ENCODE measurements at places on chromosomes 1 and 21.

DNA sequence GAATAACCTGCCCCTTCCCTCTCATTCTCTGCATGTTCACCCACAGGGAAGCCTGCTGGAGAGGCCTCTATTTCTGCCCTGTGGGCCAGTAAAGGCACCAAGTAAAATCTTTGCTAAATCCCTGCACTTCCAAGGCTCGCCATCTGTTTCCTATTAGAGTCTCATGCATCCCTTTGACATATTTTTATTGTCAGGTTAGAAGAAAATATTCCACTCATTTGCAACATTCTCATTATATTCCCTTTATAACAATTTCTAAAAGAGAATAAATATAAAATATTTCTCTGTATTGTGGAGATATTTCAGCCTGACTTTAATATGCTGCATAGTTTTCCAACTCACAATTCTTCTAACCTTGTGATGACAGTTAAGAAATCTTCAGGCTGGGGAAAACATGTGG lies 340.4 kb upstream of the VAMP3 start:
- no peak for DNase-seq

DNA sequence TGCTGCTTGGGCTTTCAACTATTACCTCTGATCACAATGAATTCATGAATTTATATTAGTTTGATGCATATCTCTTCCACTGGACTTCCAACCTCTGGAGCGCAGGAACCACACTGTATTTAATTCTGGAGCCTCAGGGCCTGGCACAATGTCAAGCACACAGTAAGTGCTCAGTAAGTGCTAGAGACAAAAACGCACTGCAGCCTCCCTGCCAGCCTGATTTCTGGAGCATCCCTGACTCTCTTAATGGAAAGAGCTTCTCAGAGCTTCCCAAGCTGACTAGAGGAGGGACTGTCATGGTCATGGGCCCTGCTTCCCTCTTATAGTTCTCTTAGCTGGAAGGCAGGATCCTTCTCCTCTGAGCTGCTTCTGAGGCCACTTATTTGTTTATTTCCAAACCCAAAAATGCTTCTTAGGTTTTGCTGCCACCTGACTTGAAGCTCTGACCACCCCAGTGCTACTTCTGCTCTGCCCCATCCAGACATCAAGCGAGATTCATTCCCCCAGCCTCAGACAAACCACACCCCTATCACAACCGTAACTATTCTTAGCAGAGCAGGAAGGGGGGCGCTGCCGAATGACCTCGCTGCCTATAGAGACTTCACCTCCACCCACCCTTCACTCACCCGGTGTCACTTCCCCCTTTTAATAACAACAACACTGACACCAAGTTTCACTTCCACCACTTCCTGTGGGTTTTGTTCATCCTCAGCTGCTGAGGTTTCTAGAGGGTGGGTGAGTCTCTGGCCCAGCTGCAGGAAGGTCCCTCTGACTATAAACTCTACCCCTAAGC lies 33.6 kb downstream of the NUAK2 start:
- DNase-seq: peak; percentile 36

GRCh38 chr1:74522148-74522547 lies 9.7 kb upstream of the LRRC53 start:
- DNase-seq: no peak

- DNase-seq: no peak
These were observed 42.1 kb upstream of the IPO9 start for GRCh38 chr1:201786824-201787223.

DNA sequence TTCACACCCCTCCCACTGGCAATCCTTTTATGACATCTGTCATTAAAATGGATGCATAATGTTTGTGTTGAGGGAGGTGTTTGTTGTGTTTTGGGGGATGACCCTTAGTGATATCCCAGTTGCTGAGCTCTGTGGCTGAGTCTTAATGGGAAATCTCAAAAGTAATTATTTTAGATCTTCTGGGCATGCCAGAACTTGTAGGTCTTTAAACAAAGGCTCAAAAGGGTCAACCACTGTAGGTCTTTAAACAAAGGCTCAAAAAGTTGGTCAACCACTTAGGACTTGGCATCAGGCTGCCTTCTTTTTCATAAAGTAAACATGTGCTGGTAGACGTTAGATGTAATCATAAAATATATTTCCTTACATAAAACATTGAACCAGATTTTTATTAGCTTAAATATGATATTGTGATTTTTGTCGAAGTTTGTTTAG lies 78.0 kb downstream of the CDC14A start:
- no peak for DNase-seq

GRCh38 chr1:174058624-174059023 lies 36.5 kb upstream of the RC3H1 start:
- DNase-seq: no peak

DNA sequence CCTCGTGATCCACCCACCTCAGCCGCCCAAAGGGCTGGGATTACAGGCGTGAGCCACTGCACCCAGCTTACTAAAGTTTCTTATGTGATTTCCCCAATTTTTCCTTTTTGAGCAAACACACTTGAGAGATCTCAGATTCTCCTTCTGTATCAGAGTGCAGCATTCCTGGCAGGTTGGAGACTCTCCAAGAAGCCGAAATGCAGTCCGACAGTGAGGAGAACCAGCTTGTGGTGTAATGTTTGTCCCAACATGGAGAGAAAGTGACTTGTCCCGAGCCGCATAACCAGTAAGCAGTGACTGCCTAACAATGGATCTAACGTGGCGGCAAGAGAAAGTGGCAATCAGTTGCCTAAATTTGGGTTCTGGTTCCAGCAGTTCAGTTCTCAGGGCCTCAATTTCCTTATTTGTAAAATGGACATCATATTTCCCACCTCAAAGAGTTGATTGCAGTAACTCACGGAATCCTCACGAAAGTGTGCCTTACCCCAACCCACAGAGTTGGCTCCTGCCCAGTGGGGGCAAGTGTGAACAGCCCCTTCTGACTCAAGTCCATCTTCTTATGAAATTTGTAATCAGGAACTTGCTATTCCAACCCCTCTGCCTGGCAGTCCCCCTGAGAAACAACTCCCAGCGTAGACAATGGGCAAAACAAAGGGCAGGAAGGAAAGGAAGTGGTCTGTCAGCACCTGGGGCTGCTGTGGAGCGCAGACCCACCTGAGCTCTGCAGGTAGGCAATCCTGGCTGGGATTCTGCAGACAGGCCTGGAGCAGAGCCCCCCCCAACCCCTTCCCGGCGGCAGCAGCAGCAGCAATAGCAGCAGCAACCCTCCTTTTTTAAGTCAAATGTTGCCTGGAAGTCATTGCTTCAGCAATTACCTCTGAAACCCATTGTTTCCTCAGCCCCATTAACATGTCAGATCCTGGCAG lies 223.6 kb upstream of the POU3F1 start:
- DNase-seq: no peak

DNA sequence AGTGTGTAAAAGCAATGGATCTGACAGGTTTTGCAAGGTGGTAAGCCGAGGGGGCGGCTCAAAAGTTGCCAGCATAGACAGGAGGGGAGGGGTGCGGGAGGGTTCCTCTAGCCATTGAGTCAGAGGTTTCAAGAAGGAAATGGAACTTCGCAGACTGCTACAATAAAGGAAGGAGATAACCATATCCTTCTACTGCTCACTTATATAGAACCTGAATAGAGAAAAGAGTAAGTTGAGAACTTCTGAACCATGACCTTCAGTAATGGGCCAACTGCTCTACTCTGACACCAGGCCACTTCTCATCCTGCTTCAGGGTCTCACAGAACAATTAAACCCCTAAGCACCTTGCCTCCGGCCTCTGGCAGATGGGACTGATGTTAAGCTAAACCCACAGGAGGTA lies 26.3 kb upstream of the BCAR3 start:
- DNase-seq: no peak

DNA sequence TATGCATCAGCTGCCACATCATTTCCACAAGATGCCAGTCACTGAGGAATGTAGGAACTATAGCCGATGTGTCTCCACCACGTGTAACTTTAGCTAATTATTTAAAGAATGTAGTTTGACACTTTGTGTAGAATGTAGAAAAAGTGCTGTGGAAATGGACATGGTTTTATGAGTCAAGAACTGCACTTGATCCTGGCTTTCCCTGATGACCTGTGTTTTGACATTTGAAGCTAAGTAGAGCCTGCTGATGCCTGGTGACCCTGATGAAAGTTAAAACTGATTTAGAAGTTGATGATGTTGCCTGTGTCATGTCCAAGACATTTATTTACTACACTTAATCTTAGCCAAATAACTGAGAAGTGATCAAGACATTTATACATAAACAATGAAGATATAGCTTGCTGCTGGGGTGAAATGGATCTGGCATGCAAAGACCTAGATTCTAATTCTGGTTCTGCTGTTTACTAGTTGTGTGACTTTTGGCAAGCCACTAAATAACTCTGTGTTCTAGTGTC lies 4.4 kb upstream of the OSBPL9 start:
- DNase-seq: no peak

- DNase-seq: no peak
These were observed 221.5 kb upstream of the FMN2 start for GRCh38 chr1:239870194-239870593.

DNA sequence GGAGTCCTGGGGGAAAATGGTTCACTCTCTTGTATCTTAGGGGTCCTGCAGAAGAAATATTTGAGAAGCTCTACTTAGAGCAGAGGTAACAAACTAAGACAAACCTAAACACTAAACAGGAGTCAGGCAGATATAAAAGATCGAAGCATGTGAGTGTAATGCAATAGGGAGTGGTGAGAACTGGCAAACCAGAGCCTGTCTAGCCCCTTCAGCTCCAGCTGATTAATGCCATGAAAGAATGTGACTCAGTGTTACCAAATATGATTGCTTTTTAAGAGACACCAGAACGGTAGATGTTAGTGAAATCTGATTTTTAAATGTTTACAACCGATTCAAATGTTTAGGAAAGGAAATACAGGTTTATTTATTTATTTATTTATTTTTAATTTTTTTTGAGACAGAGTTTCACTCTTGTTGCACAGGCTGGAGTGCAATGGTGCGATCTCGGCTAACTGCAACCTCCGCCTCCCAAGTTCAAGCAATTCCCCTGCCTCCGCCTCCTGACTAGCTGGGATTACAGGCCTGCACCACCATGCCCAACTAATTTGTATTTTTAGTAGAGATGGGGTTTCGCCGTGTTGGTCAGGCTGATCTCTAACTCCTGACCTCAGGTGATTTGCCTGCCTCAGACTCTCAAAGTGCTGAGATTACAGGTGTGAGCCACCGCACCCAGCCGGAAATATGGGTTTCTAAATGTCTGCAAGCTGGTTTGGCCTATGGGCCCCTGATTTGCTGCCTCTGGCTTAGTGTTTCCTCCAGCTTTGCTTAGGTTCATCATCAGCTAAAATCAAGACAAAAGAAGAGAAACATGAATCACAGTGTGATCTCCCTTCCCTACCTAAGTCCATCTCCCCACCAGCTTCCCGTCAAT lies 12.2 kb downstream of the TXNIP start:
- no peak for DNase-seq

GRCh38 chr21:33133892-33134291 lies 64.0 kb downstream of the OLIG1 start:
- DNase-seq: no peak

DNA sequence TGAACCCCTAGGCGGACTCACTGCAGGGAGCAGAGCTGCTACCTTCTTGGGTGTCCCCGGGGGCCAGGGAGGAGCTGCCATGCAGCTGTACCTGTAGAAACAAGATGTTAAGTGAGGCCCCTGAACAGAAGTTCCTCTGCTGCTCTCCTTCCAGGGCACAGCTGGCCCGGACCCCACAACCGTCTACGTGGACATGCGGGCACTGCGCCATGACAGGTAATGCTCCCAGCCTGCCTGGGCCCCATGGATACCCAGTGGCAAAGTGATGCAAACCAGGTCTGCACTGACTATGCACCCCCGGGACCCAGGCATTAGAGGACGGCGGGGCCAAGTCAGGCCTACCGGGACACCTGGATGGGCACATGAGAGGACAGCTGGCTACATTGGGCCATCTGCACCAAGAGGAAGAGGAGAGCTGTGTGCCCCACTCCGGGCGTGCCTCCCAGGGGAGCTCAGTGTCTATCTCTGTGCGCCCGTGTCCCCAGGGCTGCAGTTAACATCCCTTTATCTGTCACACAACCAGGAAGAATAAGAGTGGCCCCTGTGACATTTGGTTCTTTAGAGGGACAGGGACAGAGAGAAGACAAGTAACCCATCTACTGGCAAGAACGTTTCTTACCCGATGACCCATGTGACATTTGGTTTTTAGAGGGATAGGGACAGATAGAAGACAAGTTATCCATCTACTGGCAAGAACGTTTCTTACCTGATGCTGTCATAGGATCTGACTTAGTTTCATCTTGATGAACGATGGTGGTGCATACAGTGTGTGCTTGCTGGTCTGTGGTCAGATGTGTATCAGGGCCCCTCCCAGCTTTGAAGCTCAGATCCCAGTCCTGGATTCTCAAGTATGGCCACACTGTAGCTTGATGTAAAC lies 44.1 kb downstream of the S100B start:
- DNase-seq: no peak

- no peak for DNase-seq
These were observed at the start of gene RNF223 for GRCh38 chr1:1073743-1074587. Gene RNF223 (minus strand): TSS chr1:1074306. CDS start chr1:1072566, 1,740 bp downstream.

DNA sequence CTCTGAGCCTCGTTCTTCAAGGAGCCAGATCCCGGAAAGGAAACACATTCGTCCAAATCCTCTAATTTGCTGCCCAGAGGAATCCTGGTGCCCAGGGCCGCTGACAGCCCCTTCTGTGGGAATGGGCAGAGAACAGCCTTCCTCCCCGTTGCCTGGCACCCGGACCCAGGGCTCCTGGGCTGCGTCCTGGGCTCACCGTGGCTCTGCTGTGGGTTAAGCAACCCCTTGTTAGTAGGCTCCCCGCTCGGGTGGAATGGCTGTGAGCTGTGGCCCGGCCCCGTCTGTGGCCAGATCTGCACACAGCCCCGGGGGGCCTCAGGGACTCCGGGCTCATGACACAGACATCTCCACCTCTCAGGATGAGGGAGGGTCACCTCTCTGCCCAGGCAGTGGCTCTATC lies 122.9 kb upstream of the ARHGEF16 start:
- DNase-seq: no peak

DNA sequence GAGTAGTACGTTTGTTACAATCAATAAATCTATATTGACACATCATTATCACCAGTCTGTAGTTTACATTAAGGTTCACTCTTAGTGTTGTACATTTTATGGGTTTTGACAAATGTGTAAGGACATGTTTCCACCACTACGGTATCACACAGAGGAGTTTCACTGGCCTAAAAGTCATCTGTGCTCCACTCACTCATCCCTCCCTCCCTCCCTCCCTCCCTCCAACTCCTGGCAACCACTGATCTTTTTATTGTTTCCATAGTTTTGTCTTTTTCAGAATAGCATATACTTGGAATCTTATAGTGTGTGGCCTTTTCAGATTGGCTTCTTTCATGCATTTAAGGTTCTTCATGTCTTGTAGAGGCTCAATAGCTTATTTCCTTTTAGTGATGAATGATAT lies 44.1 kb upstream of the RHOU start:
- no peak for DNase-seq

DNA sequence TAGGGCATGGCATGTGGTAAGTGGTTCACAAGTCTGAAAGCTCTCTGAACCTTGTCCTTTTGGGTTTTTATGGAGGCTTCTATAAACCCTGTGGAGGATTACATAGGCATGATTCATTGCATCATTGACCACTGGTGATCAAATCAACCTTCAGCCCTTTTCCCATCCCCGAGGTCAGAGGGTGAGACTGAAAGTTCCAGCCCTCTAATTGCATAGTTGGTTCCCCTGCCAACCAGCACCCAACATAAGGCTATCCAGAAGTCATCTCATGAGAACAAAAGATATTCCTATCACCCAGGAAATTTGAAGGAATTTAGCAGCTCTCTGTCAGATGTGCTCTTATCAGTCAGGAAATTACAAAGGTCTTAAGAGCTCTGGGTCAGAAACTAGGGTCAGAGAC lies 89.5 kb upstream of the ARTN start:
- no peak for DNase-seq

Measured in hepatic stellate cell (primary cell).